ENCODE measurements at places on chromosomes 3 and 15.
A peak's percentile ranks its signal among the peaks of the same experiment; 100 is the strongest.

GRCh38 chr3:196458063-196458462, 25.8 kb upstream of the UBXN7 start:
- DNase-seq, result no peak

GRCh38 chr3:88542916-88543315, 393.2 kb downstream of the C3orf38 start:
- DNase-seq, result no peak

GRCh38 chr15:62994975-62995681, 47.4 kb upstream of the TPM1 start:
- DNase-seq, result no peak

GRCh38 chr3:18051306-18051705, 308.9 kb upstream of the TBC1D5 start:
- no peak for DNase-seq

DNA sequence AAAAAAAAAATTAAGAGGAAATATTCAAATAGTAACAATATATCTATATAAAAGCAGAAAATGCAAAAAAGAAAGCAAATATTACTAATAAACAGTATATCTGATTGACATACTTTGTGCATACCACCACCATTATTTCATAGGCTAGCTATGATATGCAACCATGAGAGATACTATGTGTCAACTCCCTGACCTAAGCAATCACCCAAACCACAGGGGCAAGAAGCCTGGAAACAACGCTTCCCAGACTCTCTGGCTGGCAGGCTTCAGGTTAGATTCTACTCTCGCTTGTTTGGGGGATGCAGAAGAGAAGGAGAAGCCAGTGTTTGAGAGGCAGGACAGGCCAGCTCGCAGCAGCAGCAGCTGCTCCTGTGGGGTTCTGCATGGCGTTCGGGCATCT, 169.3 kb upstream of the TPM1 start:
- no peak for DNase-seq

DNA sequence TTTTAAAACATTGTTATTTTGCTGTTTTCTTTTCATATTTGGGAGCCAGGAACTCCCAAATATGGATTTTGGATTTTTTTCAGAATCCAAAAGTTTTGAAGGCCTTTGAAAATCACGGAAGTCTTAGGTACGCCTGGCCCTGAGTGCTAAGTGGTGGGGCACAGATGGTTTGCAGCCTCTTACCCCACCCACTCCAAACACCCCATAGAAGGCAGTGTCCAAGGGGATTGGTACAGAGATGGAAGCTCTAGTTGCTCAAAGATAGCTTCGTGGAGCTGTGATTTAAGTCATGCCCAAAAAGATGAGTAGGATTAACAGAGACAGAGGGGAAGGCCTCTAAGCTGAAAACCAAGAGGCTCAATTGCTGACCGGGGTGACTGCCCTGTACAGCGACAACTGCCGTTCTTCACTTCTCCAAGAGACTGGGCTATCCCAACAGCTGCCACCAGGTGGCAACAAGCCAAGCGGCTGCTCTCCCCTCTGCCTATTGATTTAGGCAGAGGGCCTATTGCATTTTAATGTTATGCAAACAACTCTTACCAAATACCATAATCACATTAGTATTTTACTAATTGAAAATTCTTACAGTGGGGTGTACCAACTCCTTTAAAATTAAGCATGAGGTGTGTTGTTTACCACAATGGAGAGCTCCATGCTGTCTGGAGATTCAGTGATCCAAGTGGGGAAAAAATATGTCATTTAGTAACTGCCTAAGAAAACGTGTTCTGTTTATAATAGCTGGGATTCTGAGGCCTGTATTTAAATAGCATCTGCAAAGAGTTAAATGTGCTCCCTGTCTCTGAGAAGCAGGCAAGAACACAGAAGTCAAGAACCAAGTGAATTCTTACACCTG, 64.0 kb upstream of the C15orf61 start:
- DNase-seq, result peak; percentile 88

- no peak for DNase-seq
Observed at GRCh38 chr15:69513986-69514385, 61.4 kb downstream of the RPLP1 start.

- no peak for DNase-seq
Observed at GRCh38 chr3:29610781-29611180, 329.9 kb downstream of the RBMS3 start.

DNA sequence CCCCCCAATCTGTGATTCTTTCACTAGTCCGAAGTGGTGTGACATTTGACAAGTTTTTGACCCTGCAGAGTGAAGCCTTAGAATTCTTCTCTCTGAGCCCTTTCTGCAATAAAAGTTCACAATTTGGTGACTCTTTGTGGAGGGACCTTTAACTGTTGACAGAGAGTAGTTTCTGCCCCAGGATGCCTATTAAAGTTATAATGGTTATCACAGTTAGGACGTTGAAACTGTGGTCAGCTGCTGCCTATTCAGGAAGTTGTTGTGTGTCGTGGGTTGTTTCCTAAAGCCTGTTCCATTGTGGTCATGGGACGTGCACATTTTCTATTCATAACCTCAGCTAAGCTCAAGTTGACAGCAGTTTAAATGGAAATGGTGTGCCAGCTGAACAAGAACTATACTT, 274.5 kb downstream of the NEK10 start:
- no peak for DNase-seq

DNA sequence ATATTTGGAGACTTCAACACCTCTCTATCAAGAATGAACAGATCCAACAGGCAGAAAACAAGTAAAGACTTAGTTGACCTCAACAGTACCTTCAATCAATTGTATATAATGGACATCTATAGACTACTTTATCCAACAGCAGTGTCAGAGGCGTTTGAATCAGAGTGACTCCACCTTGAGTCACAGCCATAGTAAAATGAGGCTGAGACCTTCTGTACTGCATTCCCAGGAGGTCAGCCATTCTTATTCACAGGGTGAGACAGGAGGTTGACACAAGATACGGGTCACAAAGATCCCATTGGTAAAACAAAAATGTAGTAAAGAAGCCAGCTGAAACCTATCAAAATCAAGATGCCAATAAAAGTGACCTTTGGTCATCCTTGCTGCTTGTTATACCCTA, 299.8 kb downstream of the CNTN3 start:
- no peak for DNase-seq

- no peak for DNase-seq
Observed at GRCh38 chr3:139477710-139478640, 1.7 kb upstream of the RBP2 start.

GRCh38 chr3:143849854-143850549, 1.7 kb upstream of the SLC9A9 start:
- DNase-seq, result peak; percentile 91

GRCh38 chr3:77348244-77348855, 308.5 kb downstream of the ROBO2 start:
- DNase-seq, result peak; percentile 19

- peak; percentile 68 for DNase-seq
Observed at GRCh38 chr3:190696777-190697501, 165.6 kb downstream of the GMNC start.

GRCh38 chr3:101195951-101196713, 124.2 kb downstream of the IMPG2 start:
- DNase-seq, result peak; percentile 76

DNA sequence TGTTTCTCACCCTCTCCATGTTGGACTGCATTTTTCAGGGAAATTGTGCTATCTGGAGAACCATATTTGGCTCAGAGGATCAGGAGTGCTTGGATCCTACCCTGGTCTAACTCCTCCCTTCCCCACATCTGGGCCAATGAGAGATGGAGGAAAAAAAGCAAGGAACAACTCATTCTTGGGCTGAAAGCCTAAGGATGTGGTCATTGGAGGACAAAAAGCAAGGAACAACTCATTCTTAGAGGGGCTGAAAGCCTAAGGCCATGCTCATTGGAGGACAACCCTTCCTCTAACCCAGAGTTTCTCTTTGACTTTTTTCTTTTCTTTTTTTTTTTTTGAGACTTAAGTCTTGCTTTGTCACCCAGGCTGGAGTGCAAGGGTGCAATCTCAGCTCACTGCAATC, 48.6 kb upstream of the CHRNB4 start:
- no peak for DNase-seq

GRCh38 chr3:185308126-185308754, 54.4 kb upstream of the EHHADH start:
- peak; percentile 56 for DNase-seq

GRCh38 chr3:157514371-157514895, 11.2 kb upstream of the VEPH1 start:
- no peak for DNase-seq

Measured in cardiac muscle cell (in vitro differentiated cells and primary cell).